ENCODE measurements at places on chromosomes 7 and 10.

DNA sequence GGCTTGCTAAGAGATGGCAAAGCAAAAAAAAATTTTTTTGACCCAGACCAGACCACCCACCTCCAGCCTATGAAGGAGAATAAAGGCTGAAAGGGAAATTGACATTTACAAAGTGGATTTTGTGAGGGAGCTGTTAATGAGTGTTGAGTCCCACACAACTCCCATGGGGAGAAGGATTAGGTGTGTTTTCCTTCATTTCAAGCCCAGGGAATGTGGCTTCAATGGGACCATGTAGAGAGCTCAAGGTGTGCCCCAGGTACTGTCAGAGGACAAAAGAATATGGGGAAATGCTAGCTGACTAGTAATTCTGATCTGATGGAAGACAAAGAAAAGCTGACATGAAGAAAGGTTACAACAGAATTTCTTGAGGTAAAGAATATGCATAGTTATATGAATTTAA lies 48.8 kb upstream of the COL1A2 start:
- no peak for DNase-seq

DNA sequence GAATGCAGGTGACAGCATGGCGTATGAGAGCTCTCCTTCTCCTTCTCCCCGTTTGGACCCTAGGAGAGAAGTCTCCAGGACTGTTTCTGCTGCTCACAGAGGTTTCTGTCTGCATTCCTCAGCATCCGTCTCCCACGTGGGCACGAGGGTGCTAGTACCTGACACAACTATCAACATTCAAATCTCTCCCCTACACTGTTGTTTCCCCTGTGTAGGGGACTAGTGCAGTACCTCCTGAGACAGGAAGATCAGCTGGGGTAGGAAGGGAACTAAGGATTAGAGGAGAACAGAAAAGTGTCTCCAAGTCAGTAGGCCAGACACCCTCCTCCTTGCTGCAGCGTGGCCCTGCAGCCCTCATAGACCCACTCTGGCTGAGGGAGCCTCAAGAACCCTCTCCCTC lies 29.0 kb downstream of the STOX1 start:
- no peak for DNase-seq

DNA sequence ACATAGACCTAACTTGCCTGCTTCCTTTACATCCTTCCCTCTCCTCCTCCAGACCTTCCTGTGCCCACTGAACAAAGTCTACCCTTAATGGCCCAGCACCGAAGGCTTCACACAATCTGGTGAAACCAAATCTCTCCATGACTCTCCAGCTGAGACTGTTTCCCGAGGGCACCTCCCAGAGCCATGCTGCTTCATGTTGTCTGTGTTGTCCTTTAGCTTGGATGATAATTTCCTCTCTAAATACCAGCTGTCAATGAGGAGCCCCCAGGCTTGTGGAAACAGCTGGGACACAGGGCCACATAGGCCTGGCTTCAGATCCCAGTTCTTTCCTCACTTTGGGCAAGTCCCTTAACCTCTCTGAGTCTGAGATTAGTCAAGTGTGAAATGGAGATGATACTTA lies 54.3 kb downstream of the DLD start:
- DNase-seq, result no peak

- no peak for DNase-seq
Measured at GRCh38 chr7:108244110-108244509, 113.9 kb upstream of the LAMB4 start.

GRCh38 chr10:127527891-127528290 lies 21.2 kb upstream of the NPS start:
- no peak for DNase-seq

GRCh38 chr7:47979832-47980181 lies 392 bp upstream of the HUS1 start:
- no peak for DNase-seq

GRCh38 chr10:27716521-27716920 lies 29.1 kb downstream of the MKX start:
- DNase-seq, result no peak

GRCh38 chr10:1240341-1240775 lies 184.2 kb downstream of the WDR37 start:
- no peak for DNase-seq

GRCh38 chr7:116433246-116433645 lies 66.3 kb upstream of the CAV2 start:
- no peak for DNase-seq

DNA sequence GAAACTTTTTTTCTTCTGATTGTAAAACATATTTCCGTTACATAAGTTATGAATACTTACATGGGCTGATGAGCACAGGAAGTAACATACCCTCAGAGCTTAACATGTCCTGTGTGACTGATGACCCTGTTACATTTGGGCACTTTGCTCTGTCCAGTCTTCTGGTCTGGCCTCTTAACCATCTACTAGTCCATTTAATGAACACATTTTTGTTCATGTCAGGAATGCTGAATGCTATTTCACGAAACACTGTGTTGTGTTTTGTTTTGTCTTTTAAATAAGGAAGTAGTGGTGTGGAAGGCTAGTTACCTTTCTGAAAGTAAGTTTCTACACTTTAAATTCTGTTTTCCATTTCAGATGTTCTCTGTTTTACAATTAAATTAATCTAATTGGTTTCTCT lies 77.7 kb downstream of the RBM33 start:
- DNase-seq, result no peak

- no peak for DNase-seq
Measured at GRCh38 chr10:89566095-89566950, 30.9 kb upstream of the SLC16A12 start.

GRCh38 chr7:98137134-98137825 lies 30.6 kb downstream of the LMTK2 start:
- no peak for DNase-seq

GRCh38 chr10:80741278-80741677 lies 203.6 kb downstream of the SH2D4B start:
- no peak for DNase-seq

GRCh38 chr7:157984423-157985163 lies 603.0 kb downstream of the PTPRN2 start:
- DNase-seq, result no peak

GRCh38 chr7:138581065-138581464 lies 120.1 kb downstream of the SVOPL start:
- no peak for DNase-seq

- no peak for DNase-seq
Measured at GRCh38 chr7:16818732-16819131, 13.9 kb upstream of the AGR2 start.

GRCh38 chr10:74753442-74754211 lies 72.8 kb upstream of the KAT6B start:
- DNase-seq, result no peak

DNA sequence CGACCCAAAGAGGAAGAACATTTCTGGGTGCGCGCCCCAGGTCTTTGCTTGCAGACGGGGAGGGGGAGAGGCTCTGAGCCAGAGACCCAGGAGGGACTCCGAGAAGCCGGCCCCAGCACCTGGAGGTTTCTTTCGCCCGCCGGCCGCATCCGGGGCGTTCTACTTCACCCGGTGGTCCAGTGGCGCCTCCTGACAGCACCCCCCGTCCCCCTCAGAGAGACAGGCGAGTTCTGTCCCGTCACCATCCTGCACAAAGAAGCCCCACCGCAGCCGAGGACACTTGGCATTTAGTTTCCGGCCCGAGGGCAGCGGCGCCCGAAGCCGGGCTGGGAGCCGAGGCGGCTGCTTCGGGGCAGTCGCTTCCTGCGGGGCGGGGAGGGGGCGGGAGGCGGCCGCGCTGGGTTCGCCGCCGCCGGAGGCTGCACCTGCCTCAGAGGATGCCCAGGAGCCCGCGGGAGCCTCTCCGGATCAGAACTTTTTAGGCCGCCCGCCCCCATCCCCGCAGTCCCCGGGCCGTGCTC lies at the start of gene TMEM178B:
TSS of gene TMEM178B (plus strand) at position 424 of the 521 bp plus-strand sequence.
- no peak for DNase-seq

- peak; percentile 16 for DNase-seq
Measured at GRCh38 chr7:105353752-105354328, 34.9 kb downstream of the SRPK2 start.

GRCh38 chr10:16867990-16868389 lies 50.8 kb upstream of the RSU1 start:
- no peak for DNase-seq

- no peak for DNase-seq
Measured at GRCh38 chr7:151520419-151521261, 945 bp upstream of the RHEB start.

GRCh38 chr10:27626890-27627289 lies 118.7 kb downstream of the MKX start:
- no peak for DNase-seq

- no peak for DNase-seq
Measured at GRCh38 chr7:158473221-158473620, 114.4 kb downstream of the PTPRN2 start.

GRCh38 chr10:48456361-48456804 lies 148.5 kb downstream of the ARHGAP22 start:
- DNase-seq, result no peak

GRCh38 chr7:11655163-11655562 lies 176.8 kb downstream of the THSD7A start:
- DNase-seq, result no peak

- DNase-seq, result peak; percentile 90
Measured at GRCh38 chr10:103661198-103661950, 167.9 kb downstream of the NEURL1 start.

DNA sequence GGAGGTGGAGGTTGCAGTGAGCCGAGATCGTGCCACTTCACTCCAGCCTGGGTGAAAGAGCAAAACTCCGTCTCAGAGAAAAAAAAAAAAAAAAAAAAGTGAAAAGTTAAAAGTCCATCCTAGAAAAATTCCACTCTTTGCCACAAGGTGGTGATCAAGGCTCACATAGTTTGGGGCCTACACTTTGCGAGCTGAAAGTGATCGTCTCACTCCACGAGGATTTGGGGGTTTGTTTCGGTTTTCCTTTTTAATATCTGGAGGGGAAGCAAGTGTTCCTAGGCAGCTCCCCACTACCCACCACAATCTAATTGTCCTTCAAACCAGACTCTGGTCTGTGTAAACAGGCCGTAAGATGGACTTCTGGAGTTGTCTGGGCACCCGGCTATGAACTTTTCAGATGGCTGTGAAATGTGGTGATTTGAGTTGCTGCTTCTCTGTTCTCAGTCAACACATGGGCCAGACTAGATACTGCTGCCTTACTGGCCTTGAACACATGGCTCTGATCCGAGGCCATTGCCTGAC lies 27.1 kb downstream of the PRLHR start:
- peak; percentile 20 for DNase-seq

DNA sequence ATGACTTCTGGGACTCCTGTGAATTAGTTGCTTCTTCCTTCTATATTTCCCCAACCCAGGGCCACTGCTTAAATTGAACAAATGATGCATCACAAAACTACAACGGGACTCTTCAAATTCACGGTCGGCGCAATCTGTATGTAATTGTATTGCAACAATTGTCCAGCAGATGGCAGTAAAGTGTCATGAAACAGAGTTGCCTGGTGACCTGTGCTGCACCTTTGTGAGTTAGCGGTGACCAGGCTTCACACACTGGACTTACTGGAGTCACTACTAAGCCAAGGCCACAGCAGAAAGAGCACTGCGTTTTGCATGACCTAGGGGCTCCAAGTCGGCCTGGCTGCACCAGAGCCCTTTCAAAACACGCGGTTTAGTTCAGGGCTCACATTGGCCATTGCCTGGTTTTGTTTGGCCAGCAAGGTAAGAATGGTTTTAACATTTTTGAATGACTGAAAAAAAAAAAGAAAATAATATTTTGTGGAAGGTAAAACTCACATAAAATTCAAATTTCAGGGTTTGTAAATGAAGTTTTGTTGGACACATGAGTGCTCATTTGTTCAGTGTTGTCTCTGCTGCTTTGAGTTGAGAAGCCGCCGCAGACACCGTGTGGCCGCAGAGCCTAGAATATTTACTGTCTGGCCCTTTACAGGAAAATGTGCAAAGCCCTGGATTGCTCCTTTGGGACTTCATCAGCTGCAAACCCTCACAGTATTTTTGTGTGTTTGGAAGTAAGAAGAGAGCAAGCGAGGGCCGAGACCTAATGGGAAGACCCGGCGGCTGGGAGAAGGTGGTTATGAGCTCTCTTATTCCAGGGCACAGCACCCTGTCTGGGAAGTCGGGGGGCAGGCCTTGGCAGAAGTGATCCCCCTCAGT lies 23.2 kb upstream of the ZNF32 start:
- DNase-seq, result peak; percentile 30

Measured in brain pericyte (primary cell).